ENCODE measurements at places on chromosomes 3 and 15.

- DNase-seq = no peak
Observed at GRCh38 chr3:50483374-50483773, 20.1 kb downstream of the CACNA2D2 start.

- DNase-seq = no peak
Observed at GRCh38 chr15:65285291-65286068, 1.2 kb downstream of the PARP16 start.

DNA sequence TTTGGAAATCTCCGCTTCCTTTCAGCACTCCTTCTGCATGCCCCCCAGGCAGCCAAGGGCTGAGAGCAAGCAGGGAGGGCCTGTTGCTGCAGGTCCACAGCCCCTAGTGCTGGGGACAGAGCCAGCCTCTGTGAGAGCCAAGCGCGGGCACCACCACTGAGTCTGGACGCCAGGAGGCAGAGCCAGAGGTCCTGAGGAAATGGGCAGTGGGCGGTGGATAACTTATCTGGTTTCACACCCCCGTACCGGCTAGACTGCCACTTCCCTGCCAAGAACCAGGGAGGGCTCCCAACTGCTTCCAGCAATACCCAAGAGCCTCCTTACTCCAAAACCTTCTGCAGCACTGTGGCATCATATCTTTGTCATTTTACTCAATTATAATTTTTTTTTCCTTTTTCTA, 141.6 kb upstream of the IGF1R start:
- no peak for DNase-seq

DNA sequence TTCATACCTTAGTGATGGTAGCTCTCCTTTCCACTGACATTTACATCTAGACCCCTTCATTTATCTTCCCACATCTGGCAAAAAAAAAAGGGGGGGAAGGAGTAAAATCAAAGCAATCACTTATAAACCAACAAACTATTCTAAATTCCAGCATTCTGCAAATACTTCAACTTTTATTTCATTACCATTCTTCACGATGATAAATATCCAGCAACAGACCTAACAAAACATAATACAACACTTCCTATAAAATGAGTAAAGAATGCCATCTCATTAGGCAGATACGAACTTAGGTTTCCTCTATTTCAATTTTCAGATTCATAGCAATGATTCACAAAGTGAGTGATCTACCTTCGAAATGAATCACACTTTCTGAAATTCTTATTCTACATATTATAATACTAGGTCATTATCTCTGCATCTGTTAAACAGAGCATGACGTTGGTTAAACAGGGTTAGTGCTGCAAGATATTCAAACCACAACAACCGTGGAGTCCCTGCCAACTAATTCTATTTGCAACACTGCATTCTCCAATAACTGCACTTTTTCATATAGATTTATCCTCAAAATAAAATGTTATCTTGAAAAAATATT, at the start of gene LRRFIP2:
TSS of gene LRRFIP2 (minus strand) at position 51 of the 595 bp plus-strand sequence. CDS start 25,599 bp downstream, outside the sequence.
- no peak for DNase-seq

- no peak for DNase-seq
Observed at GRCh38 chr3:35422836-35423601, 216.3 kb upstream of the ARPP21 start.

Data from stimulated activated CD8-positive, alpha-beta memory T cell treated with anti-CD3 and anti-CD28 coated beads, Interleukin-2, amount 100 ng/mL, for 1 hour (primary cell).